ENCODE measurements at places on chromosomes 12 and 14. TPM values are rescaled to one million over a fixed set of nuclear protein-coding genes. Genes with fewer than 3 reads are reported as not detected.

The GPRC5D gene
- not detected for total RNA-seq

The ADAM21 gene
- 0.14 TPM for total RNA-seq

DNA sequence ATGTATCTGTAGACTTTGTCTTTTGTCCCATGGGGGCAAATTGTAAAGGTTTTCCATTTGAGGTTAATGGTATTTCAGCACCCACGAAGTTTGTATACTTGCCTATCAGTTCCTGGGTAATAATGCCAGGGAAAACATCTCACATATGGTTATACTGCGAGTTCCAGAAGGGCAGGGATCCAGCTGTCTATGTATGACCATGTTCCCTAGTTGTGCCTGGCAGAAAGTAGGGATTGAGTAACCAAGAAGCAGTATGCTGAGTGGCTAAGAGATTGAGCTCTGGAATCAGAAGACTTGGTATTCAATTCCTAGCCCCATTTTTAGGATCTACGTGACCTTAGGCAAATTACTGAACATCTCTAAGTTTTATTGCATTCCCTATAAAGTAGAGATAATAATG lies 173.2 kb upstream of the PWP1 start:
- no peak overlapping the region for H3K4me3 ChIP-seq
- H3K4me1 ChIP-seq, result peaks cover 26% of the 10 kb centered on the region
- no peaks in the 10 kb centered on the region for H3K36me3 ChIP-seq
- H3K27me3 ChIP-seq, result no peaks in the 10 kb centered on the region
- DNase-seq, result no peak

- DNase-seq, result no peak
- no peaks in the 10 kb centered on the region for H3K27me3 ChIP-seq
- H3K4me3 ChIP-seq, result peak overlapping the region; percentile 59
- H3K4me1 ChIP-seq, result peaks cover 18% of the 10 kb centered on the region
- peak overlapping the region; percentile 15 for H3K27ac ChIP-seq
Measured at GRCh38 chr12:108633081-108633533, 587 bp downstream of the SELPLG start.

DNA sequence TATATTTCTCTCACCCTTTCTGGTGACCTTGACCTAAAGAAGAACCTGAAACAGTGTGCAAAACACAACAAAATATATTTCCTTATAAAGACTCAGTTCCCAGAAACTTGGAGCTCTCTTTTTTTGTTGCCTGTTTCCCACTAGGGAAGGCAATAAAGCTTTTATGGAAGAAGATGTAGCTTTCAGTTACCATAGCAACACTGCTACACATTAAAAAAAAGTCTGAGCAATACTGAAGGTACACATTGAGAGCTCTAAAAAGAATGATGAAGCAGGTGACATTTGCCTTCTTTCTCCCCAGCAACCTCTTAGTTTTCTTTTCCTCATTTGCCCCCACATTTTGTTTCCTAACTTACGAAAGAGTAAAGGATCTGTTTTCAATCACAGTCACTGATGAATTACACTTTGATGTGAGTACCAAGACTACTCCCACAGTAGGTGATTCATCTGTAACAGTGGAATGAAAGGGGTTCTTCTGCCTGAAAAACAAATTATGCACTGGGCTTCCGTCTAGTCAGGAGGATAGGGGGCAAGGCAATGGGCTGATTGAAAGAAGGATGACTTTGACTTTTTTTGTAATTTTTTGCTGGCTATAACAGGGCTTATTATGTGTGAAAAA lies 1.1 kb upstream of the CATSPERB start:
- no peak for DNase-seq
- H3K4me1 ChIP-seq, result no peaks in the 10 kb centered on the region
- H3K27ac ChIP-seq, result no peak overlapping the region
- no peak overlapping the region for H3K4me3 ChIP-seq

GRCh38 chr14:100772607-100773165 lies 46.0 kb downstream of the DLK1 start:
- H3K36me3 ChIP-seq, result no peaks in the 10 kb centered on the region
- H3K27ac ChIP-seq, result no peak overlapping the region
- H3K4me3 ChIP-seq, result no peak overlapping the region
- H3K27me3 ChIP-seq, result no peaks in the 10 kb centered on the region

All from thoracic aorta (tissue), 2 donors.